ENCODE measurements at places on chromosomes 6 and 20. TPM values are rescaled to one million over a fixed set of nuclear protein-coding genes. Genes with fewer than 3 reads are reported as not detected.

The EPB41L1 gene
- total RNA-seq, result 8.5 TPM

The GPR63 gene
- total RNA-seq, result 3.0 TPM

The PTK6 gene
- not detected for total RNA-seq

The UBE2J1 gene
- total RNA-seq, result 24.7 TPM

The SIRPD gene
- not detected for total RNA-seq

The DACT2 gene
- total RNA-seq, result not detected

The ADGRB3 gene
- under 0.01 TPM for total RNA-seq

The CLPSL1 gene
- not detected for total RNA-seq

The COL11A2 gene
- total RNA-seq, result 5.5 TPM

The OR2J3 gene
- total RNA-seq, result not detected

The ALDH8A1 gene
- total RNA-seq, result not detected

The POM121L2 gene
- total RNA-seq, result not detected

GRCh38 chr6:116291701-116292396 lies 12.1 kb upstream of the TSPYL1 start:
- no peak for DNase-seq

GRCh38 chr6:125918681-125919566 lies 37.6 kb upstream of the HINT3 start:
- DNase-seq, result peak; percentile 91

DNA sequence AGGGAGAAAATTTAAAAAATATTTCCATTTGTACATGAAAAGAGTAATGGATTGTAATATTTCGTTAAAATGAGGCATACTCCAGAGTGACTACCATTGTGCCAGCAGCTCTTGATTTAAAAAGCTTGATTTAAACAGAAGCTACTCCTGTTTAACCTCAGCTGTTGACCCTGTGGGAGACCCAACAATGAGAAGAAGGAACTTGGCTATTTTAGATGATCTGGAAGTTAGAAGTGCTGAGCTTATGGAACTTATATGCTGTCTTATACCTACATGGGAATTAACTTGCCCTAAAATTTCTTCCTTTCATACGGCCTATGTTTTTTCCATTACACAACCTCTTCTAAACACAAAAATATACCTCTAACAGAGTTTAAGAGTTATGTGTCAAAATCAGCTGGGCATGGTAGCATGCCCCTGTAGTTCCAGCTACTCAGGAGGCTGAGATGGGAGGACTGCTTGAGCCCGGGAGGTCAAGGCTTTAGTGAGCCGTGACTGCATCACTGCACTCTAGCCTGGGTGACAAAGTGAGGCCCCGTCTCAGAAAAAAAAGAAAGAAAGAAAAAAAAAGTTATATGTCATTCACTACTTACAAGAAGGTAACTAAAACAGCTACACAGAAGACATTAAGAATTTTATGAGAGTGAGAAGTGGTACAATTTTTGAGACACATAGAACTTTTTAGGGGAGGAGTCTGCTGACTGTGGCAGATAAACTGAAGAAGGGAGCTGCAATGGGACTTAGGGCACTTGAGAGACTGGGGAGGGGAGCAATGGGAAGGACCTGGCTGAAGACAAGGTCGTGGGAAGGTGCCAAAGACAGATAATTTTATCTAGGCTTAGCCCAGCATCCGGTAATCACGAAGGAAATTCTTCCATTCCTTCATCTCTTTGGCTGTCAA lies 139.9 kb downstream of the MYB start:
- no peak for DNase-seq

DNA sequence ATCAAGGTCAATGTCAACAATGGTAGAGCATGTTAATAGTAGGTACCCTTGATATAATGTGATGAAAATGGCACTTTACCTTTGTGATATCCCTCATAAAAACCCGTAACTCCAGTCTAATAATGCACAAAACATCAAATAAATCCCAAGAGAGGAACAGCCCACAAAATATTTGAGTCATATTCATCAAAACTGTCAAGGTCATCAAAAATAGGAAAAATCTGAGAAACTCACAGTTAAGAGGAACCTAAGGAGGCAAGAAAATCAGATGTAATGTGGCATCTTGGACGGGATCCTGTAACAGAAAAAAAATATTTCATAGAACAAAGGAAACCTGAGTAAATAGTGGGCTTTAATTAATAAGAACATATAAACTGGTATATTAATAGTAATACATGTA lies 25.5 kb upstream of the OSTM1 start:
- no peak for DNase-seq

- DNase-seq, result no peak
Measured at GRCh38 chr6:32943864-32944649, 3.2 kb upstream of the HLA-DMB start.

DNA sequence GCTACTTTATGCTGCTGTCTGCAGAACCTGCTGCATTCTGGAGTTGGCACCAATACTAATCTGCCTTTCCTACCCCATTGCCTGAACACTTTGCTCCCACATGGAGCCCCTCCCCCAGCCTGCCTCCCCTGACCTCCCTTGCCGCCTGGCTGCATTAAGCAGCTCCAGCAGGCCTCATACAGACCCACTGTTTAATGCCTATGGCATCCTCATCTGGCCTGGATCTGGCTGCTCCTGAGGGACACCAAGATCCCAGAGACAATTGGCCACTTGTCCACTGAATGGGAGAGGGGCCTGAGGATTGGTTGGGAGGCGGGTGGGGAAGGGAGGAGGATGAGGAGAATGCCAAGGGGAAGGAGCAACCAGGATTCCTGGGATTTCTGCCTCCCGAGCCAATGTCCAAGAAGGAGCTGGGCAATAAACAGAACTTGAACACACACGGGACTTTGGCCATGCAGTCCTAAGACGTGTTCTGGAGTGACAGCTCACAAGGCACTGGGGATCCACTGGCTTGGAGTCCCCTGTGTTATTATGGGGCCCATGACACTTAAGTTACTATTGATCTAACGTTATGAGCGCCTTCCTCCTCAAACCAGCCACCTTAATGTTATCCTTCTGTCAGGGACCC lies 10.4 kb upstream of the KCNK5 start:
- no peak for DNase-seq

DNA sequence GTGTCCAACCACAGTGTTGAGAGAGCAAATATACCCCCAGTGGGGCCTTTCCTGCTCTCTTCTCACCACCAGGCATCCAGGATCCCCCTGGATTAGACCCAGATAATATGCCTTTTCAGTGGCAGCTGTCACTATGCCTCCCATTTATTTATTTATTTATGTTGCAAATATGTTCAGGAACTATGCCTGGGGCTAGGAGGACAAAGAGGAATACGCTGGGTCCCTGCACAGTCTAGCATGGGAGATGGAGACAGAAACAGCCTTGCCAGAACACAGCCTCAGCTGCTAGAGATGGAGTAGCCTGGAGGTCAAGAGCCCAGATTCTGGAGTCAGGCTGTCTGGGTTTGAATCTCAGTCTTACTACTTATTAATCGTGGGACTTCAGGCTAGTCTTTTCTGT lies 74.6 kb upstream of the LRFN2 start:
- DNase-seq, result no peak

GRCh38 chr6:81003156-81003555 lies 749.3 kb downstream of the TENT5A start:
- DNase-seq, result no peak

GRCh38 chr6:127298475-127298874 lies 31.8 kb downstream of the RNF146 start:
- no peak for DNase-seq

GRCh38 chr6:123329337-123329736 lies 307.4 kb downstream of the TRDN start:
- no peak for DNase-seq

GRCh38 chr20:41370176-41370575 lies 3.6 kb upstream of the EMILIN3 start:
- no peak for DNase-seq
